Cardiac muscle cell (in vitro differentiated cells and primary cell): ENCODE measurements at places on chromosomes 7 and 10. TPM values are rescaled to one million over a fixed set of nuclear protein-coding genes. Genes with fewer than 3 reads are reported as not detected.
A peak's percentile ranks its signal among the peaks of the same experiment; 100 is the strongest.

- no peaks in the 10 kb centered on the region for H3K27me3 ChIP-seq
- no peak for DNase-seq
- no peak overlapping the region for H3K27ac ChIP-seq
- H3K4me3 ChIP-seq, result no peak overlapping the region
- H3K4me1 ChIP-seq, result no peaks in the 10 kb centered on the region
Observed at GRCh38 chr10:92809840-92810239, 38.5 kb upstream of the EXOC6 start.

GRCh38 chr10:50470345-50470744 lies 153.4 kb downstream of the SGMS1 start:
- H3K4me3 ChIP-seq, result no peak overlapping the region
- H3K27me3 ChIP-seq, result no peaks in the 10 kb centered on the region
- DNase-seq, result no peak
- no peak overlapping the region for H3K27ac ChIP-seq

GRCh38 chr10:21427804-21428481 lies 97.5 kb downstream of the SKIDA1 start:
- no peaks in the 10 kb centered on the region for H3K27me3 ChIP-seq
- H3K4me3 ChIP-seq, result no peak overlapping the region
- no peak overlapping the region for H3K27ac ChIP-seq

DNA sequence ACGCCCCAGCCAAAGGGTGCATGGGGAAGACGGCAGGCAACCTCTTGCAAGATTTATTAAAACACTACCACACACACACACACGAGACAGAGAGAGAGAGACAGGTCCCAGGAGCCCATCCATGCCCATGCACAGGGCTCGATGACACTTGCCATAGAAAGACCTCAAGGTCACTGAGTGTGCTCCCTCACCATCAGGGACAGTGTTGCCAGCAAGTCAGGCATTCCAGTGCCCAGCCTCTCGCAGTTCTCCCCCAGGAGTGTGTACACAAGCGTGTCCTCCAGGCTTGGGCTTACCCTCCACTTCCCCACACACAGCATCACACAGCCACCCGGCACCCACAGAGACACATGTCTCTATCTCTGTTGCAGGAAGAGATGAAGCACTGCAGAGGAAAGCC lies 46.8 kb upstream of the SLF2 start:
- H3K4me3 ChIP-seq, result no peak overlapping the region
- peaks cover 42% of the 10 kb centered on the region for H3K27me3 ChIP-seq
- H3K27ac ChIP-seq, result no peak overlapping the region
- H3K36me3 ChIP-seq, result no peaks in the 10 kb centered on the region
- H3K4me1 ChIP-seq, result peaks cover 8% of the 10 kb centered on the region

DNA sequence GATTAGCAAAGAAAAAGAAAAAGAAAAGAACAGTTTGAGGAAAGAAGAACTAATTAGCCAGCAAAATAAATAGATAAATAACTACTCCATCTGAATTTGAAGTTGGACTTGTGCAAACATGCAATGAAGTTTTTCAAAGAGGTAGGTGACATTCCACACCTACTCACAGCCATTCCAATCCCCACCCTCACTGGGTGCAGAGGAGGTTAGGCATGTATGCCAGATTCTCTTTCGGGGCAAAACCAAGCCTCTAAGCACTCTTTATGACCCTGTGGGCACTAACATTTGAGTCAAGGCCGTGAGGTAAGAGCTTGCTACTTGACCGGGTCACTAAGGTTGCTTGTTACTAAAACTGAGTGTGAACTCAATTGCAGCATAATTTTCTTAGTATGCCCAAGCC lies 108.4 kb upstream of the SEMA3A start:
- DNase-seq, result no peak
- H3K4me3 ChIP-seq, result no peak overlapping the region
- H3K36me3 ChIP-seq, result no peaks in the 10 kb centered on the region
- H3K27me3 ChIP-seq, result no peaks in the 10 kb centered on the region
- H3K27ac ChIP-seq, result no peak overlapping the region
- H3K4me1 ChIP-seq, result no peaks in the 10 kb centered on the region

DNA sequence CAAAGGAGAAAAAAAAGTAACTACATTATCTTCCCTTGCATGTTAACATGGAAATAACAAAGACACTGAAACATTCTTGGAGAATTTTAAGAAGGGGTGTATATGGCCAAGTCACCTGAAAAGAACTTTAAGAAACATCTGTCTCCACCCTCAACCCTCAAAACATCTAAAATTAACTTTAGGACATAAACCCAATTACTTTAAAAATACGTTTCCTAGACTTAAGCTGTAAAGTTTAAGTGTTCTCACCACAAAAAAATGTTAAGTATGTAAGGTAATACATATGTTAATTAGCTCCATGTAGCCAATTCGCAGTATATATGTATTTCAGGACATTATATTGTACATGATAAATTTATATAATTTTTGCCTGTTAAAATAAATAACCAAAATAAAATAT lies 71.1 kb upstream of the GLCCI1 start:
- no peaks in the 10 kb centered on the region for H3K36me3 ChIP-seq
- no peak for DNase-seq
- H3K4me3 ChIP-seq, result no peak overlapping the region
- peaks cover 17% of the 10 kb centered on the region for H3K4me1 ChIP-seq
- H3K27me3 ChIP-seq, result peaks cover 16% of the 10 kb centered on the region
- H3K27ac ChIP-seq, result no peak overlapping the region

DNA sequence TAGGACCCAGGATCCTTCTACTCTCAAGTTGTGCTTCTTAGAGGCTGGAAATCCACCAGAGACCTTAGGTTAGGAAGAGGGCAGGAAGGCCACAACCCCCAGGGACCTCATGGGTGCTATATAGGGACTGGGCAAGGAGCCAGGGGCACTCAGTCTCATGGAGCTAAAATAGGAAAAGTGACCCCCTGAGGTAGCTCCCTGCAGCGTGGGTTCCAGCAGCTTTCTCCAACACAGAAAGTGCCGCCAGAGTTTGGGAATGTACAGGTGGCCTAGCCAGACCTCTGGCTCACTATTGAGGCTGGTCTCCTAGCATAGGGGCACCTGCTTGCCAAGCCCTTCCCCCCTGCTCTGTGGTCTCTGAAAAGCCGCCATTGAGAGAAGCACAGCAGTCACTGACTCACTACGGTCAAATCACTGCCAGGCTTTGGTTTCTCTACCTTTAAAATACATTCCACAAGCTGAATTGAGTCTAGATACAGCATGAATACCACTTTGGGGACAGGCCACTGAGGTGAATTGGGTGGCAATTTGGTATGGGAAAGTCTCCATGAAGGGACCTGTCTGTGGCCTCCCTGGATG lies 333.2 kb upstream of the PODXL start:
- H3K4me1 ChIP-seq, result peaks cover 6% of the 10 kb centered on the region
- no peaks in the 10 kb centered on the region for H3K36me3 ChIP-seq
- no peak overlapping the region for H3K27ac ChIP-seq

DNA sequence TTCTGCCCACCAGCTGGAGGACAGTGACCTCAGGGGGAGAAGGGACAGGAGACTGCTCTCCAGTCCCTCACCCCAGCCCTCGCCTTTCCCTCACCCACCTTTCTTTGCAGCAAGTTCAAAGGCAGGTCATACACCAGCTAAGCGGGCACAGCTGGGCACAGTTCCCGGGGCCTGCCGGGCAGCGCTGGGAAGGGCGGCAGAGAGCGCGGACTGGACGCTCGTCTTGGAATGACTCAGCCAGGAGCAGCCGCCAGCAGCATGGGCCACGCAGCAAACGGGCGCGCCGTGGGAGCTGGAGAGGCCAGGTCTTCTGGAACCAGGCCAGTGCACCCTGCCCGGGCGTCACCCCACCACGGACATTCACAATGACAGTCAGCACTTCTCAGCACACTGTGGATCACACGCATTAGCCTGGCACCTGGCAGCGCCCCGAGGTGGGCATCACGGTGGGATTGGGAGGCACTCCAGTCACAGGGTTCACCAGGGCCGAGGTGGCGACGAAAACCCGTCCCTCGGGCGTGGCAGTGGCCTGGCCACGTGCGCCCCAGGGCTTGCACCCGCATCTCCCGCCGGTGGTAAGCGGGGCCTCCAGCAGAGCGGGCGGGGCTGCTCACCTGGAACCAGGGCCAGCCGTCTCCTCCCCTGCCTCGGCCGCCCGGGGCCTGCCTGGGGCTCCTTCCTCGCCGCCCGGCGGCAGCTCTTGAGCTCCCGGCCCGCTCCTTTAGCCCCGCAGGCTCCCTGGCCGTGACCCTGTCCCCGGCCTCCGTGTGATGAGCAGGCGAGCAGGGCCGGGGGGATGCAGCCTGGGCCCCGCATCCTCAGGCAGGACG lies 29.0 kb upstream of the WDFY4 start:
- H3K27ac ChIP-seq, result no peak overlapping the region
- H3K36me3 ChIP-seq, result no peaks in the 10 kb centered on the region
- H3K4me3 ChIP-seq, result peak overlapping the region; percentile 14
- no peaks in the 10 kb centered on the region for H3K4me1 ChIP-seq
- peaks cover 60% of the 10 kb centered on the region for H3K27me3 ChIP-seq

DNA sequence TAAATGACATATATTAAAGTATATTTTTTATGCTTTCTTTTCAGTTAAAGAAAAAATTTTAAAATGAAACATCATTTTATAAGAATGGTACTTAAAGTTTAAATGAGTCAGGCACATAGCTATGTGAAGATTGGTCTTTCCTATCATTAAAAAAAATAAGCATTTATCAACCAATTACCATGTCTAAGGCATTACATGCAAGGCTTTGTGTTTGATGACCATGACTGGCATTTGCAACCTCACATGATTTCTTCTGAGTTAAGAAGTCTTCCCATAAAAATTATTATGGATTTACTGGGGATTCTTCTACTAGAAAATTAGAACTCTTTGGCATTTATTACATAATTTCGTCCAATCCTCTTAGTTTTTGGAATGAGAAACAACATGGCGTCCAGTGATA lies 776.1 kb downstream of the MAGI2 start:
- no peak for DNase-seq
- H3K27ac ChIP-seq, result no peak overlapping the region
- no peaks in the 10 kb centered on the region for H3K36me3 ChIP-seq
- H3K27me3 ChIP-seq, result no peaks in the 10 kb centered on the region

GRCh38 chr7:93245525-93246432 lies 13.6 kb downstream of the VPS50 start:
- H3K4me1 ChIP-seq, result no peaks in the 10 kb centered on the region
- peak; percentile 23 for DNase-seq
- H3K4me3 ChIP-seq, result no peak overlapping the region
- H3K27me3 ChIP-seq, result no peaks in the 10 kb centered on the region
- no peaks in the 10 kb centered on the region for H3K36me3 ChIP-seq

DNA sequence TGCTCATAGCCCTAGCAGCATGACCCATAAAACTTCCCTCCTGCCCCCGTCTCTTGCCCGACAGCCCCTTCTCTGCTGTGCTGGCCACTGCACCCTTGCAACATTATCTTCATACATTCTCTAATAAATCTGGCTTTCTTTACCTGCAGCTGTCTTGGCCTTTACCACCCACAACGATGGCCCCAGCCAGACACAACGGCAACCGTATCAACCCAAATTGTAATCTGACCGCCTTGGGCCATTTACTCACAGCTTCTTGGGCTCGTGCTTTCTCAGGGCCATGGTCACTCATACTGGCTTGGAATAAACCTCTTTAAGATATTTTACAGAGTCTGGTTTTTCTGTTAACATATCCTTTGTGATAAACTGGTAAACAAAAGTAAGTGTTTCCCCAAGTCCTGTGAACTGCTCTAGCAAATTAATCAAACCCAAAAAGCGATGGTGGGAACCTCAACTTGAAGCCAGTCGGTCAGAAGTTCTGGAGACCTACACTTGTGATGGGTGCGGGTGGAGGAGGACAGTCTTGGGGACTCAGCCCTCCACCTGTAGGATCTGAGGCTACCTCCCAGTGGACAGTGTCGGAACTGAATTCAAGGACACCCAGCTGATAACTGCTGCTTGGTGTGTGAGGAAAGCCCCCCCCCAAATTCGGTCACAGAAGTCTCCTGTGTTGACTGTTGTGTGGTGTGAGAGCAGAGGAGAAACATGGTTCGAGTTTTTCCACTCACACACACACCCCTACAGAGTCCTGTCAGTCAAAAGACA lies 87.6 kb upstream of the ATP6V0A4 start:
- no peaks in the 10 kb centered on the region for H3K4me1 ChIP-seq
- no peak for DNase-seq
- no peak overlapping the region for H3K27ac ChIP-seq
- no peaks in the 10 kb centered on the region for H3K27me3 ChIP-seq
- no peaks in the 10 kb centered on the region for H3K36me3 ChIP-seq

DNA sequence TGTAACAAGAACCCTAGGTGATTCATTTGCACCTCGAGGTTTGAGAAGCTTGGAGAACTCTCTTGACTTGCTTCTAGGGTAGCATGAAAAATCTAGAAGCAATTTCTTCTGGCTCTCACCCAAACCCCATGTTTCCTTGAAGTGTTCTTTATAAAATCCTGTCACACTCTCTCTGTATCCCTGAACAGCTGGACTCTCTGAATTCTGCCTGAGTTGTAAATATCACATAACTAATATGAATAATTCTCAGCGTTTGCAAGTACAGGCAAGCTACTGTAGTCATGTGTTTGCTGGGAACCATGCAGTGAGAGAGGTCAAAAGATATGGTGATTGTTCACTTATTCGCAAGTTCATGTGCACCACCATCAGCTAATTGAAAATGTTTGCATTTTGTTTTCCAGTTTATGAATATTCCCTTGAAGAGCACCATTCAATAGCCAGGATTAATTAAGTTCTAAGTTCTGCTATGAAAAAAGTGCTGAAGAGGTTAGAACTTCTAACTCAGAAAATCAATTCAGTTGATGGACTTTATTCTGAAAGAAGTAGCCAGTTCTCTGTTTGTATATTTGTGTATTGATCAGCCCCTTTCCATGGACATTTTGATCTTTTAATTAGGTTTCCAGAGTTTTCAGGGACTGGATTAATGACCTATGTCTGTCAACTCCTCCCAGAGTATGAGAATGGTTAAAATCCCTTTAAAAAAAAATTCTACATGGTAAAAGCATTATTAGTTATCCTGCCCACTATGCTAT lies 243.0 kb downstream of the PLXDC2 start:
- no peaks in the 10 kb centered on the region for H3K4me1 ChIP-seq
- no peak overlapping the region for H3K27ac ChIP-seq
- H3K4me3 ChIP-seq, result no peak overlapping the region
- H3K27me3 ChIP-seq, result no peaks in the 10 kb centered on the region

Gene TYSND1
- 19.0 and 20.4 TPM in 2 replicates for polyA plus RNA-seq

Gene SYT15B
- polyA plus RNA-seq, result 0.06 TPM in 1 of 2 replicates, not detected in the other

Gene GPRIN2
- 3.3 and 3.7 TPM in 2 replicates for polyA plus RNA-seq

Gene OLAH
- polyA plus RNA-seq, result not detected in 2 replicates

Gene TRPV5
- 0.09 TPM in 1 of 2 replicates, not detected in the other for polyA plus RNA-seq

Gene CALCR
- polyA plus RNA-seq, result not detected in 2 replicates
